ENCODE measurements at places on chromosomes 3 and 15. TPM values are rescaled to one million over a fixed set of nuclear protein-coding genes. Genes with fewer than 3 reads are reported as not detected.

The ACAD11 gene
- 11.2 TPM for total RNA-seq

The ARHGEF26 gene
- total RNA-seq, result 0.24 TPM

The ETFA gene
- 173 TPM for total RNA-seq

The SEMA7A gene
- 68.4 TPM for total RNA-seq

The ABHD17C gene
- total RNA-seq, result 6.1 TPM

The RFTN1 gene
- 106 TPM for total RNA-seq

The LRRC58 gene
- total RNA-seq, result 16.9 TPM

The C15orf61 gene
- 4.1 TPM for total RNA-seq

The INSYN1 gene
- total RNA-seq, result not detected

The LIPC gene
- total RNA-seq, result not detected

The CCR9 gene
- not detected for total RNA-seq

The WDR76 gene
- 89.9 TPM for total RNA-seq

The CATSPER2 gene
- 5.1 TPM for total RNA-seq

- no peak for DNase-seq
Observed at GRCh38 chr3:145906301-145906700, 254.7 kb downstream of the PLOD2 start.

GRCh38 chr3:41651718-41652117, 310.2 kb downstream of the ULK4 start:
- no peak for DNase-seq

- DNase-seq, result no peak
Observed at GRCh38 chr3:133197619-133198018, 159.4 kb downstream of the TMEM108 start.

- no peak for DNase-seq
Observed at GRCh38 chr3:123733341-123733740, 148.5 kb upstream of the HACD2 start.

- no peak for DNase-seq
Observed at GRCh38 chr15:101070502-101071273, 151.5 kb downstream of the LRRK1 start.

DNA sequence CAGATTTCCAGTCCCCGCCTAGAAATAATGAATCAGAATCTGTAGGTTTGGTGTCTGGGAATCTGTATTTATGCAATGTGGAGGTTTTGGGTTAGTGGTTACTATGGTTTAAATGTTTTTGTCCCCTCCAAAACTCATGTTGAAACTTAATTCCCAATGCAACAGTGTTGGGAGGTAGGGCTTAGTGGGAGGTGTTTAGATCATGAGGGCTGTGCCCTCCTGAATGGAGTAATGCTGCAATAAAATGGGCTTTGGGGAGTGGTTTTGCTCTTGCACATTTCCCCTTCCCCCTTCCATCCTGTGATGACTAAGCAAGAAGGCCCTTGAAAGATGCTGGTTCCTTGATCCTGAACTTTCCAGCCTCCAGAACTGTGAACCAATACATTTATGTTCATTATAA, 9.2 kb upstream of the RFC4 start:
- no peak for DNase-seq

- DNase-seq, result no peak
Observed at GRCh38 chr3:153290268-153291015, 128.4 kb downstream of the RAP2B start.

DNA sequence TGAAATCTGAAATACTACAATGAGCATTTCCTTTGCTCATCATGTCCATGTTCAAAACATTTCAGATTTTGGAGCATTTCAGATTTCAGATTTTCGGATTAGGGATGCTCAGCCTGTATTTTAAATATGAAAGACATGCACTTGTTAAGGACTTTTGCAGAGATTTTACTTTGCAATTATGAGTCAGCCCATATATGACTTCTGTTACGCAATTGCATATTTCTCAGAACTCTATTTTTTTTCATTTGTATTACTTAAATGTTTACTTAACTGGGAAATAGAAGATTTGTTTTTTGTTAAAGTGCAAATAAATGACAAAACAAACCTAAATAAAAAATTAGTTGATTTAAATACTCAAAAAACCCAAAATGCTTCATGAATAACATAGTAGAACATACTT, 376.2 kb downstream of the ZBTB20 start:
- DNase-seq, result no peak

DNA sequence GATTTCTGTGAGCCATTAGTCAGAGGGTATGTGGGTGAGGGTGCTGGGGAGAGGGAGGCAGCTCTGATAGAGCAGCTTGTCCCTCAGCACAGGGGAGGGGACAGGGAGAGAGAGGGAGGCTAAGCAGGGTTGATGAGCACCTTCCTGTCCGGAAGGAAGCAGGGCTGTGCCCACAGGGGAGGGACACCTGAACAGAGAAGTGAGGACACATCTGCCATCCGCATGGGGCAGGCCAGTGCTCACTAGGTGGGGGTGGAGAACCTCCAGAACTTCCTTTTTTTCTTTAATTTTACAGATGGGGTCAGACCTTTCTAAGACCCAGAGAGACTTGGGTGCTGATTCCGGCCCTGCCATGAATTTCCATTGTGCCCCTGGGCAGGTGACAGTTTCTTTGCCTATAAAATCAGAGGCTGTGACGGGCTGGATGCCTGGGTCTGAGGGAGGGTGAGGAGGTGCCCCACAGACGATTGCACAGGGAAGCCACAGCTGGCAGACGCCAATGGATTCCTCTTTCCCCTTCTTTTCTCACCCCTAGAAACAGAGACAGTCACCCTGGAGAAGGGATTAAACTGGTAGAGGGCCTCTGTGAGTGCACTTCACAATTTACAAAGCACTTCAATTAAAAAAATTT, 4.1 kb upstream of the TGM5 start:
- peak; percentile 18 for DNase-seq

- DNase-seq, result peak; percentile 67
Observed at GRCh38 chr3:48504051-48504946, at the start of gene SHISA5. SHISA5 (minus strand) TSS chr3:48504174; CDS start chr3:48504094, 80 bp downstream.

GRCh38 chr15:67033012-67033411, 32.4 kb upstream of the SMAD3 start:
- DNase-seq, result peak; percentile 71

DNA sequence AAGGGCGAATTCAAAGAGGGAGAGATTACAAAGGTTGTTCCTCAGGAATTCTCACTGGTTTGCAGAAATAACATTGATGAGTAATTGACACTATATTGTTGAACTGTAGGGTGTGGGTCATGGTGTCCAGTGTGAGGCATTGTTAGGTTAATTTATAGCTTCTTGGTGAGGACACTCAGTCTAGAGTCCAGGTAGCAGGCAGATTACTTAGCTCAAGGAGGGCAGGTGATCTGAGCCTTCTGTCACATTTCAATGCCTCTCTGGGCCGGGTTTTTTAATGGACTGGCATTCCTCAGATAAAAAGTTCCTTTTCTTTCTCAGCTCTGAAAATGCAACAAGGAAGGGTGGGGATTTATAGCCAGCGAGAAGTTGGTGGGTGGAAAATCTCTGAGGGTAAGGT, 194.2 kb upstream of the PROK2 start:
- DNase-seq, result no peak

- DNase-seq, result no peak
Observed at GRCh38 chr15:63827113-63827512, 6.6 kb downstream of the HERC1 start.

DNA sequence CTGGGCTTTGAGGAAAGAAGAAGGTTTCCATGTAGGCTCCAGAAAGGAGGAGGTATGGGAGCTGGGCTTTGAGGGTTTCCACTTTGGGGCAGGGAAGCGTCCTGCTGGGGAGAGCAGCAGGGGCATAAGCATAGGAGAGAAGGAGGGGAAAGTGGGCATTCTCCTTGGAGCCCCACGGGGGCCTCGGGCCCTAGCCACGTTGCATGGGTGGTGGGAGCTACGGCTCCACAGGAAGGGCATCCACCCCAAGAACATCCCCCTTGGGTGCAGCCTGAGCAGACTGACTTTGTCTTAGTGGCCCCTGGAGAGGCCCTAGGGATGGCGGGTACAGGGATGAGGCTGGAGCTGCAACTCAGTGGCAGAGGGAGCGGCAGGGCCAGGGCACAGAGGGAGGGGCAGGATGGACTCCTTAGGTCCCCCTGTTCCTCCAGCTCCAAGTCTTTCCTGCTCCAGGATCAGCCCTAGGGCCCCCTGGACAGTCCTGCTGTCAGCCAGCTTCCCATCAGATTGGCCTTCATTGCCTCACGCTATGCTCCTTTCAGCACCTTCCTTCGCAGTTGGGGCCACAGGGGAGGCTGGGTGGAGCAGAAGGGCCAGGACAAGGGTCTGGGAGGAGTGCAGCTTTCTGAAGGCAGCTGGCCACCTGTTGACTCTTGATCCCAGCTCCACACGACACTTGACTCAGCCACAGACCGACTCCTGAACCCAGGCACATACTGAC, 22.9 kb downstream of the PRR20G start:
- DNase-seq, result no peak

DNA sequence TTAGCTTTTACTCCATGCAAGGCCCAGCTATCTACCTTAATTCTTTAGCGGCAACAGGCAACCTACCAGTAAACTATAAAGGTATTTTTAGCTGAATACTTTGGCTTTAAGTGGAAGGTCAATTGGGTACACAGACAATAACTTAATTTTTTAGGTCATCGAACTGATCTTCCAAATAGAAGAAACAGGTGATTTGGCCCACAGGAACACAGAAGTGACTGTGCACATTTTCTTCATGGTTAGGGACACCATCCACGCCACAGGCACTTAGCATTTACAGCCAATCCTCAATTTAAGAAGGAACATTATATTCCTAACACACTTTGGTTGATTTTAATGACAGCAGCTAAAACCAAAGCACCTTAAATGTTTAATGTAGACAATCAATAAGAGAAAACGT, 1.9 kb downstream of the ARPP19 start:
- no peak for DNase-seq

Measured in activated CD4-positive, alpha-beta memory T cell treated with anti-CD3 and anti-CD28 coated beads for 36 hours (primary cell).